NCI-H1694 treated with DMSO at 0.1 percent for 48 hours (cell line): ENCODE measurements at places on chromosomes 1 and 21.

GRCh38 chr1:21576031-21576797 lies 67.0 kb downstream of the ALPL start:
- no peak for DNase-seq

DNA sequence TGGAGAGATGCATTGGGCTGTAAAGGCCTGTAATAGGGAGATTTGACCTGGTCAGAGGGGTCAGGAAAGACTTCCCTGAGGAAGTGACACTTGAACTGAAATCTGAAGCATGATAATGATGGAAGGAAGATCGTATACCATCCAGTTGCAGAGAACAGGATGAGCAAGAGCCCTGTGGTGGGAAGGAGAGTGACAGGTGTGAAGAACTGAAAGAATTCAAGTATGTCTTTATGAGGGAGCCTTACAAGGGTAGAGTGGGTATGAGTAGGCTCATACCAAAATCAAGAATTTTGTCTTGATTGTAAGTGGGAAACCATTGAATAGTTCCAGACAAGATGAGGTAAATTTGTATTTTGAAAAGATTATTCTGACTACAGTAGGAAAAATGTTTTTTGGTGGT lies 129.4 kb downstream of the RASAL2 start:
- no peak for DNase-seq

GRCh38 chr1:230157420-230158390 lies 90.7 kb downstream of the GALNT2 start:
- DNase-seq: no peak

GRCh38 chr1:910311-910880 lies 13.3 kb upstream of the SAMD11 start:
- no peak for DNase-seq

- no peak for DNase-seq
Measured at GRCh38 chr1:56120021-56120420, 459.3 kb downstream of the PLPP3 start.
